ENCODE measurements at places on chromosomes 11 and 22. TPM values are rescaled to one million over a fixed set of nuclear protein-coding genes. Genes with fewer than 3 reads are reported as not detected.
A peak's percentile ranks its signal among the peaks of the same experiment; 100 is the strongest.

Gene ZNF280B
- 1.2 TPM for polyA plus RNA-seq

- H3K36me3 ChIP-seq: no peaks in the 10 kb centered on the region
- no peak overlapping the region for H3K27ac ChIP-seq
- peaks cover 47% of the 10 kb centered on the region for H3K4me1 ChIP-seq
- H3K27me3 ChIP-seq: no peaks in the 10 kb centered on the region
- DNase-seq: no peak
Measured at GRCh38 chr22:37497062-37497599, 10.9 kb upstream of the MFNG start.

DNA sequence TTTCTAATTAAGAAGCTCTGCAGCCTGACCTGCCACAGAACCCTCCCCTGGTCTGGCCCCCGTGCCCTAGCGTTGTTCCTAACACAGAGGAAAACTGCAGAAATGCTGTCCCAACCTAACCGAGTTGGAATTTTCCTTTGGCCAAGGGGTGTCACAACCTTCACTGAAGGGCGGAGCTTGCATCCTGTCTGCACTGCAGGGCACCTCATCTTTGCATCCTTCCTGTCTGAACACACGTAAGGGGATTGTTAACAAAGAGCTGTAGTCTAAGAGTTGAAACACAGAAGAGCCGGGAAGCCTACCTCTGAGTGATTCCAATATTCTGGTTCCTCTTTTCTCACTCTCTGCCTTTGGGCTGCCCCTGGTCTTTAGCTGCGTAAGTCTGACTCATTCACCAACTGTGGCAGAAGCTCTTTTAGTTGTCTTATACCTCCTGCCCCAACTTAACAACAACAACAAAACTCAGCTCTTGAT, 1.6 kb downstream of the DIXDC1 start:
- peak overlapping the region; percentile 69 for H3K4me3 ChIP-seq
- no peaks in the 10 kb centered on the region for H3K36me3 ChIP-seq
- H3K27me3 ChIP-seq: no peaks in the 10 kb centered on the region
- DNase-seq: peak; percentile 27
- peak overlapping the region; percentile 92 for H3K27ac ChIP-seq

- H3K36me3 ChIP-seq: peaks cover 80% of the 10 kb centered on the region
- H3K4me3 ChIP-seq: no peak overlapping the region
- H3K27me3 ChIP-seq: no peaks in the 10 kb centered on the region
- peaks cover 18% of the 10 kb centered on the region for H3K4me1 ChIP-seq
Measured at GRCh38 chr22:49785841-49786471, 41.7 kb downstream of the BRD1 start.

Gene TUB
- 11.3 TPM for polyA plus RNA-seq

Gene FANCF
- 4.3 TPM for polyA plus RNA-seq

- no peak overlapping the region for H3K27ac ChIP-seq
- H3K36me3 ChIP-seq: no peaks in the 10 kb centered on the region
- H3K4me3 ChIP-seq: no peak overlapping the region
- no peaks in the 10 kb centered on the region for H3K4me1 ChIP-seq
- no peak for DNase-seq
Measured at GRCh38 chr22:39937906-39938305, 22.3 kb upstream of the TMA7B start.

Gene DEUP1
- not detected for polyA plus RNA-seq
